ENCODE measurements at places on chromosomes 2 and 18.

GRCh38 chr2:171322928-171323327, 110.9 kb downstream of the METTL8 start:
- DNase-seq: no peak

DNA sequence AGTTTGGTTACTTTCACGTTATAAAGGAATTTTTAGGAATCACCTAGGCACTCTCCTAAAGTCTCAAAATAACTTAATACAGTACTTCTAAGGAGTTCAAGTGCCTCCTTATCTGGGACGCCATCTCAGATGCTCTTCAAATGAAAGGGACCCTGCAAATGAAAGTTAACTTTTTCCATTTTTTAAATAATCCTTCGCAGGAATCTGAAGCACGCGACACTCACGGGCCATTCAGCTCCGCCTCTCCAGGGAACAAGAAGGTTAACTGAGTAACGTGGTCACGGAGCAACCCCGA, 537 bp upstream of the ZC3H15 start:
- no peak for DNase-seq

DNA sequence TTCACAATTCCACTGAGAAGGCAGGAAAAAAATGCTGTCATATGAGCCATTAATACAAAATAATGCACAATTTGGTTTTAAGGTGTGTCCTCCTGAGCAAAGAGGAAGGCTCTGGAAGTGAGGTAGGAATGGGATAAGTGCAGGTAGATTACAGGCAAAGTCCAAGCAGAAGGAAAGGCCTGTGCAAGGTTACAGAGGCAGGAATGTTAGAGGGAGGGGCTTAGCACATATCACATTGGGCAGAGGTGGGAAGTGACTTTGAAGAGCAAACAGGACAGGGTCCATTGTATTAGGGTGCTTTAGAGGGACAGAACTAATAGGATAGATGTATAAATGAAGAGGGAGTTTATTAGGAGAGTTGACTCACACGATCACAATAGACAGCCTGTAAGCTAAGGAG, 14.7 kb upstream of the CLIP4 start:
- no peak for DNase-seq

DNA sequence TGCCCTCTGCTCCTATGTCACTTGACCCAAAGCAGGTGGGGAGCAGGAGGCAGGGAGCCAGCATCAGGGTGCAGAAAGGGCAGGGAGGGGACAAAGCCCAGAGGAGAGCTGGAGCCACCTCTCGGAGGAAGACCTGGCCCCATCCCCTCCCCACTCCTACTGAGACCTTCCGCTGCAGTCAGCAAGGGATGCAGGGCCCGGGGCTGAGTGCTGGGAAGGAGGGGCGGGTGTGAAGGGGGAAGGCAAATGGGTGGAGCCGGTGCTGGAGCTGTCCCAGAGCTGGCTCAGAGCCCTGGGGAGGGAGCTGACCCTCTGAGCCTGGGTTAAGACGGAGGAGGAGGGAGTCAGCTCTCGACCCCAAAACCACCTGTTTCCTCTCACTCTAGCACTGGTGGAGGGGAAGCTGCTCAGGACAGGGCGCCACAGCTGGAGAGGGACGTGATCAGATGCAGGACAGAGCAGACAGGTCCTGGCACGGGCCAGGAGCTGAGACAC, 33.8 kb downstream of the HS1BP3 start:
- no peak for DNase-seq

DNA sequence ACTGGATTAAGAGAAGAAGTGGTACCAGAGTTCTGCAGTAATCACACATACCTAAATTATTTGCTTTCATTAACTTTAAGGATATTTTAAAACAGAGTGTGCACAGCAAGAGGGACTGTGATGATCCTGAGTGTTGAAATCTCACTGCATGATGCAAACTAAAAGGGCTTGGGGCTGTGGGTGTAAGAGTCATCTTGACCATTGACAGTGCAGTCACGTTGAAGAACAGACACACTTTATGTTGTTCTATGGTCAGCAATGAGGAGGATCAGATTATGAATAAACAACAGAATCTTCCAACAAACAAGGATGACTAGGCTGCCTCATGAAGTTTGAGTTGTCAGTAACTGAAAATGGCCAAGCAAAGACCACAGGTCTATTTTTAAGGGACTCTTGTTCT, 87.2 kb upstream of the GALNT5 start:
- no peak for DNase-seq

- DNase-seq: peak; percentile 93
Observed at GRCh38 chr18:45169610-45170009, 445.7 kb upstream of the SLC14A2 start.

DNA sequence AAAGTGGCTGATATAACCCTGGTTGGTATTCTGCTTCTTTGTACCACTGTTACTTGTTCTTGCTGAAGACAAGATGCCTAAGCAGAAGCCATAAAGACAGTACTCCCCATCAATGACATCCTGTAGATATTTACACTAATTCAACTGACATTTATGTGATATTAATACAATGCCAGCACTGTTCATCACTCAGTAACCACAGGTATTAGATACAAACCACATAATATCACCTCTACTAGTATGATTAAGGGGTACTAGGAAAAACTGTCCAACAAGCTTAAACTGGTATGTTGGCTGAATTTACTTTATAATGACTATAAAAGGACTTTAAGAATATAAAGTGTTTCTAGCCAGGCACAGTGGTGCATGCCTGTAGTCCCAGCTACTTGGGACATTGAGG, 65.8 kb downstream of the RTN4 start:
- DNase-seq: no peak

GRCh38 chr2:104864280-104865095, 10.6 kb downstream of the POU3F3 start:
- no peak for DNase-seq

- DNase-seq: no peak
Observed at GRCh38 chr18:48665654-48666053, 126.8 kb downstream of the CTIF start.

DNA sequence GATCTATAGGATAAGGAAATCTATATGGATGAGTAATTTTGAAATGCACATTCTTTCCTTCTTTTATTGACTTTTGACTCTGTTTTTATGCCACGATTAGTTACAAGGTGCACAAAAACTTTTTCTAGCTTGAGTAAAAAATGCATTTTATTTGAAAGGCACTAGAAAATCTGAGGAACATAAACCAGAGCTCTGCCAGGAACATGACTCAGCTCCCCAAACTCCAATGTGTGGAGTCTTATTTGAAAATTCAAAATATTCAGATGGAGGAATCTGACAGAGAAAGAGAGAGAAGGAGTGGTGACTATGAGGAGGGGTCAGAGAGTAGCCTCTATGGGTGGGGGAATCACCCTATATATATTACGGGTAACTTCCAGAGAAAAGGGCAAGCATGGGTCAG, 231.0 kb downstream of the DCC start:
- peak; percentile 53 for DNase-seq

DNA sequence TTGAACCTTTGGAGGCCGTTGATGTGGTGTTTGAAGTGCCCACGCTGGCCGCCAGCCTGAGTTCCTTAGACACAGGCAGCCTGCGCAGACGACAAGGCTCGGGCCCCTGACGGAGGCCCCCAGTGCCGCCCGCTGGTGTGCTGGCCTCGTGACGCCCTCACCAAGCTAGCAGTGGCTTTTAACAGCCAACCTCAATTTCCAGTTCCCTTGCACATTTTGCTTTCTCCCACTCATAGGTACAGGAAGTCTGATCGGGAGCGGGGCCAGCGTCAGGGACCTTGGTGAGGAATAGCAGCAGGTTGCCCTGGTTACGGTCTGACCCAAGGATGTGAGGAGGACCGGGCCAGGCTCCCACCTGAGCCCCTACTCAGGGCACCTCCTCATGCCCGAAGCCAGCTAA, 207.6 kb upstream of the RAB12 start:
- DNase-seq: no peak

- peak; percentile 11 for DNase-seq
Observed at GRCh38 chr2:190678444-190679162, 29.7 kb downstream of the NAB1 start.

- no peak for DNase-seq
Observed at GRCh38 chr18:63040788-63041410, 278.7 kb downstream of the BCL2 start.

- DNase-seq: peak; percentile 93
Observed at GRCh38 chr2:85215448-85216401, 82.5 kb downstream of the TCF7L1 start.

- DNase-seq: peak; percentile 80
Observed at GRCh38 chr2:104872866-104873688, 19.2 kb downstream of the POU3F3 start.

GRCh38 chr2:175730050-175730449, 272.0 kb downstream of the LNPK start:
- no peak for DNase-seq

DNA sequence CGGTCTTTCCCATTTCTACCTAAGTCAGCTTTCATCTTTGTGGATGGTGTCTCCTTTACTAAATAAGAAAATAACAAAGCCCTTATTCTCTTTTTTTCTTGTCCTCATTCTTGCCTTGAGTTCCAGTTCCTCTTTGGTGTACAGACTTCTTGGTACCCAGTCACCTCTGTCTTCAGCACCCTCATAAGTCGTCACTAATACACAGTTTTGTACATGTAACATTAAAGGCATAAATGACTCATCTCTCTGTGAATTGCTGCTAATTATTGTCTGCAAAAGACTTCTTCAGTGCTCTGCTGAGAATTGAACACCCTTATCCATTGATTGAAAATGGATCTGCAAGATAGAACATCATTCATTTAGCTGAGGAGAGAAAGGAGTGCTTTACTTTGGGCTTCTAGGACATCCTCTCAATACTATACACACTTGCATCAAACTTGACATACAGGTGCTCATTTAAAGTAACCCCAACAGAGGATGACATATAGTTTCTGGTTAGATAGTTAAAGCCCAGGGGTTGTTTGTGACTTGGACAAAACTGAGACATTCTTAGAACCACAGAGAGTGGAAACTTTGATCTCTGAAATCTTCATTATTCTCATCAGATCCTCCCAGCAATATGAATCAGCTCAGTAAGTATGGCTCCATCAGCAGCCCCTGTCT, 97.0 kb downstream of the XRCC5 start:
- no peak for DNase-seq

GRCh38 chr18:63707816-63708215, 5.1 kb downstream of the SERPINB11 start:
- DNase-seq: no peak

Measured in fibroblast of skin of scalp (primary cell).